CMK (cell line): ENCODE measurements at places on chromosomes 3 and 15.
A peak's percentile ranks its signal among the peaks of the same experiment; 100 is the strongest.

- DNase-seq: no peak
Observed at GRCh38 chr15:74171965-74172541, 1.5 kb upstream of the ISLR start.

DNA sequence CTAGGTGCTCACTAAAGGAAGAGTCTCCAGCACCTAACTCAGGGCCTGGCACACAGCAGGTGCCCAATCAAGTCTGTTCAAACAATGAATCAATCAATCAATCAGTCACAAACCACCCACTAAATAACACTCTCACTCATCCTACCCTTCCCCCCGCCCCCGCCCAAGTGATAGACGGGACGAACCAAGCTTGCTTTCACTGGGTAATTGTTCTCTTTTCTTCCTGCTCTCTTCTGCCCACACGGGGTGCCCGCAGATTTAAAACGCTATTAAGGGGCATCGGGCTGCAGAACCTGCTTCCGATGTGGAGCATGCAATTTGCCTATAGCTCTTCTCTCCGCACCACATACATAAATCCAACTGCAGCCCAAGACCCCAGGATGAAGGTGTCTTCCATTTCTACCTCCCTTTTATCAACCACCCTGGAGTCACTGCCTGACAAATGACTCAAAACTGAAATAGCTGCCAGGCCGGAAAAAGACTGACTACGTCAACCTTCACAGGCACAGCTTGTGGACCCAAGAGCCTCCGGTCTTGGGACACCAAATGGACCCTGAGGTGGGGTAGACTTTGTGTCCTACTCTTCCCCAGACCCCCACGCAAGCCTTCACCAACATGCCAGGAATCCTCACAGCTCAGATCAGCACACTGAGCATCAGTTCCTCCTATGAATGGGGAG lies 1.7 kb downstream of the KLHL25 start:
- DNase-seq: no peak

GRCh38 chr3:155326901-155327300 lies 33.4 kb upstream of the STRIT1 start:
- DNase-seq: no peak

- no peak for DNase-seq
Observed at GRCh38 chr15:69181424-69181823, 21.0 kb downstream of the GLCE start.

DNA sequence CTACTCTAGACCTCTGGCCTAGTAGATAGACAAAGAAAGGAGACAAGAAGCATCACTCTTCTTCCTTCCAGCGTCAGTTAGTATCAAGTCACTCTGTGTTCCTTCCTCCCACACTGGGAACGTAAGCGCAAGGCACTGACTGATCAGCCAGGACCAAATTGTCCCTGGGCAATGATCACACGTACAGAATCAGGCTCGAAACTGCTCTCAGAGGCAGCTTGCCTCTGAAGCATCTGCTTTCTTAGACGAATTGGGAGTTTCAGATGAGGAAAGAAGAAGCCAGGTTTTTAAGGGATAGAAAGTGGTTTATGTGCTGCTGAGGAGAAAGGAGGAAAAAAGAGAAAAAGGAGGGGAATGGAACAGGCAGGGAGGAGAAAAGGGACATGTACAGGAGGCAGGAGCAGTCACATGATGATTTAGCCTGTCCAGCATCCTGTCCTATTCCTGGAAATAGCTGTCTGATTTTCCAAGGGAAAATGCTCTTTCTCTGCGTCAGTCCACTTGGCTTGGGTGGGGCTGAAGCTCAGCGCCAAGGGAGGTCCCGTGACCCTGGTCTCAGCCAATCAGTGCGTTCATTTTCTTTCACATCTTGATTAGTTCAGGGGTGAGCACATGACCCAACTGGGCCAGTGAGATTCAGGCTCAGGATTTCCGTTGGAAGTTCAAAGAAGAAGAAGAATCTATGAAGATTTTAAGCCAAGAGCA lies 102.0 kb upstream of the PRICKLE2 start:
- no peak for DNase-seq

DNA sequence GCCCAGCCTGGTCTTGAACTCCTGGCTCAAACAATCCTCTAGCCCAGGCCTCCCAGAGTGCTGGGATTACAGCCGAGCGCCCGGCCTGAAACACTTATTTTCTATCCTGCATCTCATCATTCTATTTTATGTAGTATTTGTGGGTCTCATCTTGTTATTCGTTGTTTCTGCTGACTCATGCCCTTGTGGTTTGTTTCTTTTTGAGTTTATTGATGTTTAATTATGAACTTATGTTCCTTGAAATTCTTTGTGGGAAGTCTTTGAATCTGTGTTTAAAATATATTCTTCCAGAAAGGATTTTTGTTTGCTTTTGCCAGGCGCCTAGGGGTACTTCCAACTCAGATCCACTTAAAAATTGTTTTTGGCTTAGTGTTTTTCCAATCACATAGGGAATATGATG lies 78.3 kb upstream of the C15orf39 start:
- DNase-seq: no peak

GRCh38 chr15:90343302-90343790 lies 8.7 kb upstream of the ZNF774 start:
- no peak for DNase-seq

DNA sequence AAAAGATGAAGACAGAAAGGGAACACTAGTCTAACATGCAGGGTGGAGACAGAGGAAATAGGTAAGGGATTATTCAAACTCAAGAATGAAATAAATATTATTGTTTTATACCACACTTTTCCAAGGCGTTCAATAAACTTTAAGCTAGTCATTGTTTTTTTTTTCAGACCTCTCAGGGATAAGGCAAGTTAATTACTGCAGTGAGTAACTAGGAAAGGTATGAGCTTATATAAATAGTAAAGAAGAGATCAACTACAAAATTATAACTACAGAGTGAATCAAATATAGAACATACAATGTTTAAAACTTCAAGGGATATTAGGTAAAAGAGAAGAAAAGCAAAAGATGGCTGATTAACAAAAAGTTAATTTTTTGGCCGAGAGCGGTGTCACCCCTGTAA lies 31.5 kb upstream of the XXYLT1 start:
- DNase-seq: no peak

- DNase-seq: no peak
Observed at GRCh38 chr3:47424434-47425382, 43.9 kb downstream of the PTPN23 start.

DNA sequence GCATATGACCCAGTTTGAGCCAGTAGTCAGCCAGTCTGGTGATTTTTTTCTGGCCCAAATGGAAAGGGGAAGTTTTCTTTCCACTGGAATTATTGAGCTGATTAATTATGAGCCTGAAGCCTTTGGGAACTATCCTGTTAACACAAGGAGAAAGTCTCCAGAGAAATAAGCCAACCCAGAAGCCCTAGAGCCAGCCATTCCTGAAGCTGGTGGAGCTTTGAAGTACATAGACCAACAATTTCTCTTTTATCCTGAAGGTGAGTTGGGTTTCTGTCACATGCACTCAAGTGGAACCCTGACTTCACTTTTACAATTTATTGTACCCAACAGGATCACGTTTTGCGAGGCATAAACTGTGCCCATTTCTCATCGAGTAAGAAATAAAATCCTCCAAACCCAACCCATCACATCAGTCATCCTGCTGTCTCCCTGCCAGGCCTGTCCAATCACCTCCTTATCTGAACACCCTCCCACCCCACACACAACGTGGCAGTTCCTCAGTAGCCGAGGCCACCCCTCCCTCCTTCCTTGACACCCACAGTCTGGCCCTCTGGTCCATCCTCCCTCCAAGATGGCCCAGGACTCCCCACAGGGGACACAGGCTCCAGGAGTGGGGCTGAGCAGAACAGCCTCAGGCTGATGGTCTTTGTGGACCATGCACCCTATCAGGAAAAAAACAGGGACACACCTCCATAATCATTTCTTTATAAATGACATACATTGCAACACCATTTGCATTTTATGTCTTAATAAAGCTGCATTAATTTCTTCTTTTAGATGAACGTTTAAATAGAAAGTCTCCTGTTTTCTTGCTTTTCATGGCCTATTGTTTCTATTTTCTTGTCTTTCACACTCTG lies 55.7 kb upstream of the GATA2 start:
- DNase-seq: peak; percentile 42

GRCh38 chr3:196145468-196146262 lies 63.8 kb upstream of the TFRC start:
- no peak for DNase-seq

DNA sequence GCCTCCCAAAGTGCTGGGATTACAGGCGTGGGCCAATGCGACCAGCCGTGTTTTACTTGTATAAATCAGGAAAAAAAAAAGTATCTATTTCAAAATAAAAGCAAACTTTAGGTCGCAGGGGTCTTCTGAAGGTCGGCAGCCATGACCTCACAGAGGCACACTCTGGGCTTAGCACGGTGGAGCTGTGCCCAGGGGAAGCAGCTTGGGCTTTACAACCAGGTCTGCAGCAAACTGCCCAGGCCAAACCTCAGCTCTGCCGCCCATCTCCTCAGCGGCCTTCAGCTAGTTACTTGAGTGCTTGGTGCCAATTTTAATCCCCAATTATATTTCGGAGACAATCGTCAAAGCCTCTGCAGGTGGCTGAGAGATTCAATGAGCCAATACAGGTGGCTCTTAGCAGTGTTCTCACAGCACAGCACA lies 30.1 kb downstream of the ZDHHC19 start:
- DNase-seq: no peak

DNA sequence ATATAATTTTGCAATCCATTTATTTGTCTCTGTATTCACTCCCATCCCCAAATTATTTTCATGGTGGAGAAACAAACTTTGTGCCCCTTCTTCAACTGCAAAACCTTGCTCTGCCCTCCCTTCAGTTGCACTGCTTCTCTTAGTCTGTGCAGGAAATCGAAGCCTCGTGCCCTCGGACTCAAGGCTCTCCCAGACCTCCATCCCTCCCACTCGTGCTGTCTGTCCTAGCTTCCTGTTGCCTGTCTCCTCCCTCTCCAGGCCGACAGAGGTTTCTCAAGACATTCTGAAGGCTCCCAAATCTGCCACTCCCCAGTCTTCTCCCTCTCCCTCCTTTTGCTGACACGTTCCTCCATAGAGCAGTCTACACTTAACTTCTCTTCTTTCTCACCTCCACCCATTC lies 177.6 kb downstream of the PDZRN3 start:
- DNase-seq: no peak

GRCh38 chr15:84391191-84391590 lies 155.6 kb downstream of the GOLGA6L4 start:
- no peak for DNase-seq

DNA sequence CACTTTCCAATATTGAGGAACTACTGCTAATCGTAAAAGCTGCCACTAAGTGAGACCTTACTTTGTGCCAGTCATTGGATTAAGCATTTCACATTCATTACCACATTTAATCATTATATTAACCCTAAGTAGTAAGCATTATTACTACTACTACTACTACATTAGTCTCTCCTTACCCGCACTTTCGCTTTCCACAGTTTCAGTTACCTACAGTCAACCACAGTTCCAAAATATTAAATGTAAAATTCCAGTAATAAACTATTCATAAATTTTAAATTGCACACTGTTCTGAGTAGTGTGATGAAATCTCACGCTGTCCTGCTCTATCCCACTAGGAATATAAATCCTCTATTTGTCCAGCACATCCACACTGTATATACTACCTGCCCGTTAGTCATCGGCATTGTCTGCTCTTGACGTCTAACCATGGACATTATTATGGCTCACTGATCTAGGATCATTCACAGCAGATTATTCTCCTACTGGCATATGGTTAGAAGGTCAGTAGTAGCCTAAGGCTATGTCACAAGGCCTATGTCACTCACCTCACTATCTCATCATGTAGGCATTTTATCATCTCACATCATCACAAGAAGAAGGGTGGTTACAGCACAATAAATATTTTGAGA lies 121.1 kb downstream of the GSK3B start:
- no peak for DNase-seq

- no peak for DNase-seq
Observed at GRCh38 chr3:40237889-40238571, 71.5 kb upstream of the EIF1B start.

DNA sequence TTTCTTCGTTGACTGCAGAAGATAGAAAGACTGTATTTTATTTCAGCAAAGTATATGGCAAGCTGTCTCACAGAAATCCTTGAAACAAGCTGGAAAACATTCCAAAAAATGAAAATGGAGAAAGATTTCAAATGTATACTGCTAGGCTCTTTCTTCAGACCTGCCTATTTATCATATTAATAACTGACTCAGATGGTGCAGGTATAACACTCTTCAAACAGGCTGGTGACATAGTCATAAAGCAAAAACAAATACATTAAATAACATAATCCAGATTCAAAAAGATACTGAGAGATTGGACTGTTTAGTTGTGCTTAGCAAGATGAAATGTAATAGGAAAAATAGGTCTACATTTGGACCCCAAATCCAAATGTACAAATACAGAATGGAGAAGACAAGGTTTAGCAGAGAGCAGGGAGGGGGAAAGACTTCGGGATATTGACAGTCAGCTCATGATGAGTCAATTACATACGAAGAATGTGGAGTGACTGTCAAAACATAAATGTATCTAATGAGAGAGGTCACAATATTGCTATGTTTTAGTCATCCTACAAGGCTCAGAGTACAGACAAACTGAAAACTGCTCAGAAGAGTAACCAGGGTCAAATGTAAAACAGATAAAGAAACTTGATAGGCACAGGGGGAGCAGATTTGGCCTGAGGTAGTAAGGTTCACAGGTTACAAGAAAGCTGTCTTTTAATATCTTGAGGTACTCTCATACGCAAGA lies 88.7 kb downstream of the DMXL2 start:
- DNase-seq: no peak

GRCh38 chr15:38482572-38482971 lies 28.6 kb downstream of the FAM98B start:
- no peak for DNase-seq

- DNase-seq: no peak
Observed at GRCh38 chr15:57442335-57442734, 66.0 kb downstream of the CGNL1 start.

GRCh38 chr3:154583086-154583634 lies 153.2 kb upstream of the GPR149 start:
- no peak for DNase-seq

GRCh38 chr3:159668990-159669476 lies 319.6 kb upstream of the IL12A start:
- DNase-seq: no peak

GRCh38 chr3:187960820-187961219 lies 193.1 kb upstream of the LPP start:
- DNase-seq: no peak

GRCh38 chr3:102206511-102207031 lies 228.2 kb upstream of the ZPLD1 start:
- no peak for DNase-seq

GRCh38 chr3:67601919-67602608 lies 52.3 kb downstream of the SUCLG2 start:
- DNase-seq: no peak

DNA sequence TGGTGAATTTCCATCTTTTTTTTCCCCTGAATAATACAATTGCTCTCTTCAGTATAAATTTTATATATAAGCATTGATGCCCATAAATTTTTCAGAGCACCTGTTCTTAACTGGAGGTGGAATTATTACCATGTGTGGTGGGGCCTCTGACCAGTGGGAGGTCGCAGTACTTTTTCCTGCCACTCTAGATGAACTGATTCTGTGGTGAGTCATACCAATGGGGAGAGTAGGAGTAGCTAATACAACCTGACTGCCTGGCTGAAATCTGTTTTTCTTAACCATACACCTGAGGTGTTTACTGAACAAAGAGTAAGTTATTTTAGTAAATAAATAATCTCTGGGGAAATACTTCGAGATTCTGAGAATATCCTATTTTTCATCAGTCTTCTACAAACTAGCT lies 67.2 kb downstream of the UNC13C start:
- no peak for DNase-seq
